ENCODE measurements at places on chromosomes 1 and 21.
A peak's percentile ranks its signal among the peaks of the same experiment; 100 is the strongest.

DNA sequence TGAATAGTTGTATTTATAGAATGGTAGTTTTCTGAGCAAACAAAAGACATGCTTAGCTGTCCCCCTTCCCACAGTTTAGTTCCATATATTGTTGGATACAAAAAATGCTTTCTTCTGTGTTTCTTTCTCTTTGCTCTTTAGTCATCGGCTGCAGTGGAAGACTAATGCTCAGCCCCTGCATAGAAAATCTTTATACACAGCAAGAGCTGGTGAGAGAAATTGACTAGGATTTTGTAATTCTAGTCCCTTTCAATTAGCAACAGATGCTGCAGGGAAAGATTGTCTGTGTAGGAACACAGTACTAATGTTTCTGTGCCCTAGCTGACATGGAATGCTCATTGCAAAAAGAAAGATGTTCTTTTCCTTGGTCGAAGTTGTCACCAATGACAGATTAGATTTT is 200.9 kb downstream of the RPS6KC1 start:
- no peak for DNase-seq

- no peak for DNase-seq
These were observed 7.1 kb upstream of the L1TD1 start for GRCh38 chr1:62187548-62187947.

GRCh38 chr1:175893192-175893591 is 149.8 kb upstream of the TNR start:
- no peak for DNase-seq

DNA sequence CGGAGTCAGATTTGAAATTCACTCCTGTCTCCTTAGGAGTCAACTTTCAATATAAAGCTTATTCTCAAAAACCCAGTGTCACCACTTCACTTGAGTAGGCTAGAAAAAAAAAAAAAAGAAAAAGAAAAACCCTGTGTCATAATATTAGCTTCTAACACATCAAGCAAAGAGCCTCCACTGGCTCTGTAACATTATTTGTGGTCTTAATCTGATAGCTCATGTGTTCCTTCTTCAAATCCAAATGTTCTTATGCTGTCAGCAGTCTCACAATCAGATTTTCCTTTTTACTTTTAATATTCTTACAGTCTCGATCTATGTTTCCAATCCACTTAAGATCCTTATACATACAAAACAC is 26.1 kb upstream of the PSMG1 start:
- no peak for DNase-seq

- no peak for DNase-seq
These were observed 542.1 kb downstream of the COL11A1 start for GRCh38 chr1:102566182-102566581.

- no peak for DNase-seq
These were observed 26.0 kb upstream of the ZRANB2 start for GRCh38 chr1:71106658-71107322.

DNA sequence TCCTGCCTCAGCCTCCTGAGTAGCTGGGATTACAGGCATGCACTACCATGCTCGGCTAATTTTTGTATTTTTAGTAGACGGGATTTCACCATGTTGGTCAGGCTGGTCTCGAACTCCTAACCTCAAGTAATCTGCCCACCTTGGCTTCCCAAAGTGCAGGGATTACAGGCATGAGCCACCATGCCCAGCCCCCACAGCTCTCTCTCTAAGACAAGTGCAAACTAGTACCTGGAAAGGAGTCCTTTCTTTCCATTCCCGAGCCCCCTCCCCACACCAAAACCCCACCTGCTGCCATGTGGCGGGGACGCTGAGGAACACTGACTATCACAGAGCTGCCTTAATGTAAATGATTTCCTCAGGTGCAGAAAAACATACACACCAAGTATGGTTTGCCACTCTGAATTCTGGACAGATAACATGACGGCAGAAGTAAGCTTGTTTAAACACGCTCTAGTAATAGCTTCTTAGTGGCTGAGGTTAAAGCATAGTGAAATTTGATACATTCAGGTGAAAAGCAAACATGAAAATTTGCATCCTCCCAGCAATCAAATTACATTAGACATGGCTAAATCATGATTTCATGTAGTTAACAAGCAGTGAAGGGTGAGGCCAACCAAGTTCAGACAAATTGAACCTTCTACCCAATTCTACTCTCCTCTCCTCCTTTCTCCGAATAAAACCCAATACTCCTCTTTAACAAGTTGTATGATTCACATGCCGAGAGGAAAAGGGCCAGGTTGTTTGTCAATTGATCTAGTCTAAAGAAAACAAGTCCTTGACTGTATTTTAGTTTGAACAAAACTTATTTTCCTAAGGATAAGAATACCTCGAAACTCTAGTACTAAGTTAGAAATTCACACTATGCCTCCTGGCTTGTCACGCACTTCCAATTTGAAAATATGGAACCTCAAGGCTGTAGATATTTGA is 19.8 kb downstream of the ERRFI1 start:
- DNase-seq, result no peak

- no peak for DNase-seq
These were observed 9.8 kb upstream of the TSPAN2 start for GRCh38 chr1:115098979-115099692.

DNA sequence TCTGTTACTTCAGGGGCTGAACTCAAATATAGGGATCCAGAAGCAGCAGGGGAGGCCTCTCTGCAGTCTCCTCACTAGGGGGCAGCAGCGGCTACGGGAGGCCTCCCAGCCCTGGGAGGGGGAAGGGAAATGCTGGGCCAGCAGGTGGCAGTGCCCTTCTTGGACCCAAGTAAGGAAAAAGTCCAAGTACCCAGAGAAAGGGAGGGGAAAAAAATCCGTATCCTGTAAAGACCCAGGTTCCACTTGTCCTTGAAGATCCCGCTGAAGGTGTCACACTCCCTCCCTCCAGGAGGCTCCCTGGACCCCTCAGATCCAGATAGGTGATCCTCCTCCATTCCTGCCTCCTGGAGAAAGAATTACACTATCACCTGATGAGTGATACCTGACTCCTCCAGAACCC is 14.1 kb upstream of the NUAK2 start:
- DNase-seq, result peak; percentile 90

GRCh38 chr1:18951818-18952391 is 4.6 kb downstream of the IFFO2 start:
- no peak for DNase-seq

- peak; percentile 24 for DNase-seq
These were observed 1.8 kb downstream of the KRTAP10-1 start for GRCh38 chr21:44537930-44538911.

GRCh38 chr1:38527373-38527966 is 332.1 kb downstream of the RRAGC start:
- DNase-seq, result peak; percentile 44

GRCh38 chr1:11735531-11735853 is 444 bp upstream of the AGTRAP start:
- DNase-seq, result no peak

- no peak for DNase-seq
These were observed 31.5 kb downstream of the TMCO1 start for GRCh38 chr1:165737196-165737595.

DNA sequence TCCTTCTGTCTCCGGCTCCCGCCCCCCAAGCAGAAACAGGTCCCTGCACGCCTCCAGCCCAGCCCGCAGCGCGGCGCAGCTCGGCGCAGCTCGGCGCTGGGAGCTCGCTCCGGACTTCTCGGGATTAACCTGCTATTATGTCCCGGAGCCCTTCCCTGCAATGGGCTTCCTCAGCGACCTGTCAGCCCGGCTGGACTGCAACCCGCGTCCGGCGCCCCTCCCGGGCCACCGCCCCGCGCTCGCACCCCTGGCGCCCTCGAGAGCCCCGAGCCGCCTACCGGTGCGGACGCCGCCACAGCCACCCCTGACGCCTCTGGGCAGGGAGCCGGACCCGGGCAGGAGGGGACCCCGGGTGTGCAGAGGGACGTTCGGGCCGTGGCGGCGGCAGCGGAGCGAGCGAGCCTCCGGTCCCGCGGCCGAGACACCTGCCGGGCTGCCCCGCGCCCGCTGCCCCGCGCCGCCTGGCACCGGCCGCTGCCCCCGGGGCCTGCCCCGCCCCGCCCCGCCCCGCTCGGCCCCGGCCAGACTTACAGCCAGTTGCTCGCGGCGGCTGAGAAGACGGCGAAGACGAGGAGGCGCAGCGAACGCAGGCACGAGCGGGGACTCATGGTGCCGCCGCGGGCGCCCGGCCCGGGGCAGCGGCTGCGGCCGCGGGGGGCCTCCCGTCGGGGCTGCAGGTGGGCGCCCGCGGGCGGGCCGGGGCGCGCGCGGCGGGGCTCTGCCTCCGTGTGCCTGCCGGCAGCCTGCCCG is 407 bp downstream of the WNT4 start:
- DNase-seq, result no peak

- peak; percentile 60 for DNase-seq
These were observed 9.9 kb upstream of the COG2 start for GRCh38 chr1:230632273-230632873.

DNA sequence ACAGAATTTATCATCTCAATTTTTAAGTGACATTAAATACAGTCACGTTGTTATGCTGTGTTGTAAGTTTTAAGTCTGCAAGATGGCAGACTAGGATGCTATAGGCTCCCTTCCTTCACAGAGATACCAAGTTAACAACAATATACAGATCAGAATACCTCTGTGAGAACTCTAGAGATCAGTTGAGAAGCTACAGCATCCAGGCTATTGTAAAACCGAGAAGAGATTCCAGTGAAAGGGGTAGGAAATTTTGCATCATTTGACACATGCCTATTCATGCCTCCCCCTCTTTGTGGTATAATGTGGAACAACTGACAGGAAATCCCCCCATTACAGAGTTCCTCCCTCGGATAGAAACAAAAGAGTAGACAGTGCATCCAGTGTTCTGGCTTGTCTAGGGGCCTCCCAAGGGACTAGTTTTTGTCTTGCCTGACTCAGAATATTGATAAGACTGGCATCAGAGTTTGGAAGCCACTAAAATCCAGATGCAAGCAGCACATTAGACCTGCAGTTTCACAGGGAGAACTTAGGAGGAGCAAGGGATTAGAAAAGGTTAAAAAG is 80.6 kb downstream of the LBR start:
- no peak for DNase-seq

- no peak for DNase-seq
These were observed 5.5 kb downstream of the MFSD2A start for GRCh38 chr1:39960431-39960958.

DNA sequence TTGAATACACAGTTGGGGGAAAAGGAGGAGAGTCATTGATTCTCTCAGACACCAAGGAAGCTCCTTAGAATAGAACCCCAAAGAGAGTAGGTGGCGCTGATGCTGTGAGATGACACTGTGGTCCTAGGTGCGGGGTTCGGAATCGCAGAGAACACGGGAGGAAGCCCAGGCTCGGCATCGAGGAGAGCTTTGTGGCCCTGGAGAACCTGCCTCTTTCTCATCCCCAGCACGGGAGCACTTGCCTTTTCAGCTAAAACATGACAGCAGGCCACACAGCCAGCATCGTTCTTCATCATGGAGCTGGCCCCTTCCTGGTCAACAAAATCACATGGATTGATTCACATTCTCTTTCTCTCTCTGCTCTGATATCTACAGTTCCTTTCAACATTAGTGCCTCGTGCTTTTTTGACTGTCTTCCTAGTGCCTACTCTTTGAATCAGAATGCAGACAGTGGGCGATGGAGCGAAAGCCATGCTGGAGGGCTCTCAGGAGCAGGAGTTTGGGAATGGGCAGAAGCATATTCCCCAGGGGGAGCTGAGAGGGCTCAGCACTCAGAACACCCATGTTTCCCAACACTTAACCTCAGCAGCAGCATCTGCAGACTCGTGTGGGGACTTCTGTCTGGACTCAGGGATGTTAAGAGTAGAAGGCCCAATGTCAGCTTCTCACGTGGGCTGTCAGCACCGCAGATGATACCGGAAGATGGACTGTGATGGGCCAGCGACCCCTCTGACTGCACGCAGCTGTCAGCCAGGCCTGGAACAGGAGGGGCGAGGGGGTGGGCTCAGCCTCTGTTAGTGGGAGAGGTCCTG is 539.4 kb downstream of the KIF26B start:
- no peak for DNase-seq

DNA sequence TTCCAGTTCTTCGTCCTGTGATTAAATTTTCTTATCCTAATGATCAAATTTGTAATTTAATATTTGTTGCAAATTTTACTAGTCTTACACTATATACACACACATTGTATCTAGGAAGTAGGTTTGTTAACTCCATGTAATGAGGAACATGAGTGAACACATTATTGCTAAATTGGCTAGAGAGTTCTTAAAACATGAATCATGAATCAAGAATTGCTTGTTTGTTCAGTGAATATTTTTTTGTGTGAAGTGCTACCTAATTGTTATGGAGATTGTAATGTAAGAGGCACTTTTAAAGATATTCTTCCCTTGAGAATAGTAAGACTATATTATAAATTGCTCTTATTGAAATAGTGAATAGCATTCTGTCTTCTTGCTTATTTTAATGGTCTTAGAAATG is 4.6 kb downstream of the GPSM2 start:
- DNase-seq, result no peak

DNA sequence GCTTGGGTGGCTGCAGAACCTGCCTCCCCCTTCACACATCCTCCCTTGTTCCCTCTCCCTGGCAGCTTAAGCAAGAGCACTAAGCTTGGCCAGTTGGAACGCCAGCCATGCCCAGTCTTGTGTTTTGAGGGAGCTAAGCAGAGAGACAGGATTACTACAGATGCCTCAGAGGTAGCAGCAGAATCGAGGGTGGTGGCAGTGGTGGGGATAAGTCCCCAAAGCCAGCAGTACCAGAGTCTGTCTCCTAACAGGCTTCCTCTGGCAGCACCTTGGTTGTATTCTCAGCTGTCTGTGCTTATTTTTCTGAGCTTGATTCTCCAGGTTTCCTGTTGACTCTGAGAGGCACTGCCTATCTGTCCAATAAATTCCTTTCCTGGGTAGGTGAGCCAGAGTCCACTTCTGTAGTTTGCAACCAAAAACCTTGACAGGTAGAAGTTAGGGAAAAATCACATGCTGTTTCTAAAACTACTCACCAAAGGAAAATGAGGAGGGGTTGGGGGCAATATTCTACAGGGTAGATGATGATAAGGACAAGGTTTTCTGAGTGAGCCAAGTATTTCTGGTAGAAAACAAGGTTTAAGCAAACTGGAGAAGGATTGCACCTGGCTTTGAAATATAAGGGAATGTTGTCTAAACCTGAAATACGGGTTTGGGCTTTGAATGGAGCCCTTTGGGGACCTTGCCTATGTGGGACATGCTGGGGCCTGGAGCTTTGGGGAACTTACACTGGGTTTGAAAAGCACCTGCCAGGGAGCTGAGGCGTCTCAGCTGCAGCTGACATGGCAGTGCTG is 100.8 kb downstream of the PBX1 start:
- peak; percentile 51 for DNase-seq

DNA sequence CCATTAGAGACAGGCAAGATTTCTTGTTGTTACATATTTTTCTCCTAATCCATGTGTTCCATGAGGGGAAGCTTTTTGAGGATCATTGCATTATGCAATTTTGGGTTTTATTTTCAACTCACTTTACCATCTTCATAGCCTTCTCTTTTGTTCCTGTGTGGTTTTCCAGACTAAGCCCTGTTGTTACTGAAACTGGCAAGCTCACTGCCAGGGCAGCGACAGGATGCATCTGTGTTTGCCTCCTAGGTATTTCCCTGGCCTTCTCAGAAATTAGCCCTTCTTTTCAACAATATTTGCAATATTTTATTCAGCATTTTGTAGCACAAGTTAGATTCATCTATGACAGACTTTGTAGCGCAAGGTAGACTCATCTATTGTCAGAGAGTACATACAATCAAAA is 134.2 kb upstream of the CYYR1 start:
- DNase-seq, result no peak

Measured in H9 (cell line).